Right kidney (tissue), 9 donors: ENCODE measurements at places on chromosomes 3 and 15.

DNA sequence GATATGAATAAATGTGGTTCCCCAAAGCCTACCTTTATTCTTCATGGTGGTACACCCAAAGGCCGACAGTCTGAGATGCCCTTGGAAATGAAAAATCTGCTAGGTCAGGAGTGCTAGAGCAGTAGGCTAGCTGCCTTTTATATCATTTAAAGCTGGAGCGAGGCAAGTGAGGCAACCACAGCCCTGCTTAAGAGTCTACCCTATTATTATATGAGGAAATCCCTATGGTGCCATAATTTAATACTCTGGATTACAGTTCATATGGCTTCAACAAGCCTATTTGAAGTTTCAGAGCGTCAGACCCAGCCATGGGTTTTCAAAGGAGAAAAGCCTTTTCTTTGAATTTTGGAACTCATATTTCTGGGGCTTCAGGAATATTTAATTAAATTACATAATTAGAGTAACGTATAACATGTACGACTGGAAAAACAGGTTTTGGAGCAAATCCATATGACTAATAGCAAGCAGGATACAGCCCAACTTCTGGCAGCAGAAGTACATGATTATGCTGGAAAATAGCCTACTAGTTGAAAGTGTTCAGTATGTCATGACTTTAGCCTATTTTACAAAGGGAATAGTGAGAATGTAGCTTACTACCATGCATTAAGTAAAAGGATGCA lies 18.0 kb upstream of the SLTM start:
- peak; percentile 5 for DNase-seq

DNA sequence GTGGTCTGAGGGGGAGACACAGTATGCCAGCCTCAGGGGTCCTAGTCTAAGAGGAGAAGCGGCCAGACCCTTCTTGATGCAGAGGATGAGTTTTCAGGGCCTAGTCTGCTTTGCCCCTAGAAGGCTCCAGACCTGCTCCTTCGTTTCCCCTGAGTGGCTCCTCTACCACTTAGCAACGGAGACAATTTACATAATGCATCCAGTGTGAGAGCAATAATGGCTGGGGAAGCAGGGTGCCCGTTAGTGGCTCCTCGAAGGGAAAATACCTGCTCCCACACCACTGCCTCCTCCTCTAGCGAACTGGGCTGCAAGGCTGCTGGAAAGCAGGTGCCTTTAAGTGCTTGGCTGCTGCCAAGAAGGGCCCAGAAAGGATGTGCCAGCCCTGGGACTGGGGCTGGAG lies 38.9 kb downstream of the CACNA2D2 start:
- DNase-seq, result no peak

DNA sequence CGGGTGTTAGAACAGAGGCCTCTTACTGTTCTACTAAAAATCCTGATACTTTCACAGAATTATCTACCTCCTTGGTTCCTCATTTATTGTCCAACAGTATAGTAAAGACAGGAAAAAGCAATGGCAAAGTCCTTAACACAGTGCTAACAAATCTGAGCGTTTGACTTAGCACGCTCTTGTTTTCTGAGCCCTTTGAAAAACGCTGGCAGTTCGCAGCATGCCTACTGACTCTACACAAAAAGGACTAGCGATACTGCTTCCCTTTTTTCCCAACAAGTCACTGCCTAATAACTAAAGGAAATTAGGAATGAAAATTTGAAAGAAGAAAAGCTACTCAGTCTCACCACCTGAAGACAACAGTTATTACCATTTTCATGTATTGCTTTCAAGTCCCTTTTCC lies 34.8 kb upstream of the CEMIP start:
- no peak for DNase-seq

GRCh38 chr15:70596354-70597055 lies 166.9 kb downstream of the UACA start:
- DNase-seq, result no peak

- DNase-seq, result no peak
Observed at GRCh38 chr3:194766845-194767244, 81.2 kb downstream of the FAM43A start.

DNA sequence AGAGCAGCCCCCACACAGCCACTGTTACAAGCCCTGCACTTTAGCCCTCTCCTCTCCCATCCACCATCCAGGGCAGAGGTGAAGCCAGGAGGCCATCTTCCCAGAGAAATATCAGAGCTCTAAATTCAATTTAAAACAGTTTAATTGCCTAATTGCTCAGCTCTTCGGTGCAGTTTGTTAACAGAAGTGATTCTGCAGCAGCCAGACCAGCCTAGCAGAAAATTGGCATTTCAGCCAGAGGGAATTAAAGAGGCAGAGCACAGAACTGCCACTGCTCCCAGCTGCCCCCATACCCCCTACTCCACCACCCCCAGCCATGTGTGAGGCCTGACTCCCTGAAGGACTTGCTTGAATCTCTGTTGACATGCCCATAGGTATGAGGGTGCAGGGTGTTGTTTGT lies 38.5 kb downstream of the TPRA1 start:
- DNase-seq, result no peak

DNA sequence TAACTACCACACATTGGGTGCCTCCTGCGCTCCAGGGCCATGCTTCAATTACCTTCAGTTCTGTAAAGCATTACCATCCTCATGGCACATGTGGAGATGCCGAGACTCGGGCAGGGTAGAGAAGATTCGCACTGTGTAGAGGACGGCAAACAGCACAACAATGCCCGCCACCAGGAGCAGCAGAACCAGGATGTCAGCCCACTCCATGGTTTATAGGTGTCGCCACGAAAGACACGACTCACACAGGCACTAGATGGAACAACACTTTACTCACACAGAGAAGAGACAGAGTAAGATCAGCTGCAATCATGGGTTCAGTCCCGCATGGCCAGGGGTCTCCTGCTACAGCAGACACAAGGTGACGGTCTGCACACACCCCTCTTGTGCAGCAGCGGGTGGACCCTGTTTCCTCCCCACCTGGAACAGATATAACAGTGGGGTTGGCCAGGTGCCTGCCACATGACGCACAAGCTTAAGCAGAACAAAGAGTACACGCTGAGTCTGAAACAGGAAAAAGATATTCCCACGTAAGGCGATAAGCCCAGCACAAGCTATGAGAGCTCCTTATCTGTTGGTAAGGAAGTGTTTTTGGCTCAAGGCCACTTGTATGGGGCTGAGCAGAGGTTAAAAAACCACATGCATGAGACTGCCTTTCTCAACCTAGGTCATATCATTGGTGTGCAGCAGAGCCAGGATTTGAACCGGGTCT lies 2.5 kb upstream of the TBC1D21 start:
- no peak for DNase-seq

DNA sequence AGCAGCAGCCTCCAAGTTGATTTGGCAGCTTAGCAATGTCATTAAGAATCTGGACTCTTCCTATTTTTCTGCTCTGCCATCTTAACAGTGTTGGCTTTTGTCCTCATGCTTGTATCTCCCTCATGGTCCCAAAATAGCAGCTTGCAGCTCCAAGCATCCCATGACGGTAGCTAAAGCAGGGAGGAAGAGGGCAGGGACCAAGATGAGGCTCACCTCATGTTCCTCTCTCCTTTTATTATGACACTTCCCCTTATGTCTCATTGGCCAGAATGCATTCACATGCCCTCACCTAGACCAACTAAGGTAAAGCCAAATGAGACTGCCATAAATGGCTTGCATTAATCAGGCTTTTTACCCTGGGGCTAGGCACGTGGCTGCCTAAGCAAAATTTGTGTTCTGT lies 382.4 kb downstream of the SHQ1 start:
- DNase-seq, result no peak

- DNase-seq, result no peak
Observed at GRCh38 chr3:16028604-16029003, 145.9 kb upstream of the GALNT15 start.

DNA sequence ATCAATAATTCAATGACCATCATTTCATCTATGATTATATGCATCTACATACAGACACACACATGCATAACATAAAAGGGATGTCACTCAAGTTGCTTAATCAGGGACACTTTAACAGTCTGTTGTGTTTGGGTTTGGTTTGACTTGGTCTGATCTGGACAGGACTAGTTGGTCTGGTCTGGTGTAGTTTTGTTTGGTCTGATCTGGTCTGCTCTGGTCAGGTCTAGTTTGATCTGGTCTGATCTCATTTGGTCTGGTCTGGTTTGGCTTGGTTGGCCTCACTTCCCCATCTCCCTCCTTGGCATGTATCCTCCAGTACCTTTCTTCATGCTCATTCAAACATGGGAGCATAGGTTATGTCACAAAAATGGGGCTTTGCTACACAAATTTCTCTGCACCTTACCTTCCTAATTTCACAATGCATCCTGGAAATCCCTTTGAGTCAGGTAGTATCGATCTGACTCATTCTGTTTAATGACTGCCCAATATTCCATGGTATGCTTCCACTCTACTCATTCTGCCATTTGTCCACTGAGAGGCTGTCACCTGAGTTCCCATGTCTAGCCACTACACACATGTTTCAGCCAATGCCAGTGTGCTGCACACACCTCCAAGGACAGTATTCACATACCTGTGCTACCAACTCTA lies 73.0 kb upstream of the TPM1 start:
- no peak for DNase-seq

DNA sequence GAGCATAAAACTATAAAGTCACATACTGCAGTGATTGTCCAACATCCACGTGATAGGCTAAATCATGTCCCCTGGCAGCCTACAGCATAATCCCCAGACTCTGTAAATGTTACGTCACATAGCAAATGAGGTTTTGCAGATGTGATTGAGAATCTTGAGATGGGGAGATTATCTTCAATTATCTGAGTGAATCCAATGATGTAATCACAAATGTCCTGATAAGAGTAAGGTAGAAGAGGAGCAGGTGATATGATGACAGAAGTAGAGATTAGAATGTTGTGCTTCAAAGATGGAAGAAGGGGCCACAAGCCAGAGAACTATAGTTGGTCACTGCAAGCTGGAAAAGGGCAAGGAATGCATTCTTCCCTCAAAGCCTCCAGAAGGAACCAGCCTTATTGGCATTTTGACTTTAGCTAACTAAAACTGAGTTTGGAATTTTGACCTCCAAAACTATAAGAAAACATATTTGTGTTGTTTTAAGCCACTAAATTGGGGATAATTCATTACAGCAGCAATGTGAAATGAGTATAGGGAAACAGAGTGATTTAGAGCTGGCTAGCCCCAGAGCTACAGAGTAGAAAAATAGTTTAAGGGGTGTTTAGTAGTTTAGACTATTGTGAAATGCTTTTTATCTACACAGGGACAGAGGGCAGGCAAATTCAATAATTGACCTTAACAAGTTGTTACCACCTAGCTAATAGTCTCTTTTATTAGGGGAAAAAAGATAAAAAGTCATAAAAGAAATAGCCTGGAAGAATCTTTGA lies 15.2 kb downstream of the SLC2A2 start:
- DNase-seq, result no peak

DNA sequence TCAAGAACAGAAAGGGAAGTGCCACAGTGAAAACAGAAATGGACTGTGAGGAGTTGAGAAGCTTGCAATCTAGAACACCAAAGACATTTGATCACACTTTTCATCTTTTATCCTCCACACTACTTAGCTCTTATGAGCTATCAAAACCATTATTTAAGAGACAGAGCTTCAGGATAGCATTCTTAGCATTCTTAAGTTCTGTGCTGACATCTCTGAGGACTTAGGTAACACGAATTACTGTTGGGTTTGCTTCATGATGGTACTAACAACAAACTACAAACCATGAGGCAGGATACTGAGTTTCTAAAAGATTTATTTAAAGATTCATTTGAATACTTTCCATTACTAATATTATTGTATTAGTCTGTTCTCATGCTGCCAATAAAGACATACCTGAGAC lies 1038.6 kb downstream of the TUSC7 start:
- no peak for DNase-seq

- DNase-seq, result no peak
Observed at GRCh38 chr3:84637272-84637671, 321.5 kb upstream of the CADM2 start.

DNA sequence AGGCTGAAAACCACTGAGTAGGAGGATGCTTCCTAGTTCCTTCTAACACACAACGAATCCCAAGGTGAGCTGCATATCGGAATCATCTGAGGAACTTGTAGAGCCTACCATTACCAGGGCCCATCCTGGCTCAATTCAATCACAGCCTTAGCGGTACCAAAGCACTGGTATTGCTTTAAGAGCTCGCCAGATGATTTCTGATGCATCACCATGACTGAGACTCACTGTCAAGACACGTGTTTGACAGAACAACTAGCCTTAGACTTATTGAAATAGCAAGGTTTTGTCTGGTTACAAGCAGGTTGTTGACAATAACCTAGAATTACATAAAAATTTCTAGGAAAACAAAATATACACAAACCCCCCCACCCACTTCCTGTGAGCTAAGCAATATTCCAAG lies 68.5 kb downstream of the CBLB start:
- no peak for DNase-seq

GRCh38 chr15:68403161-68403941 lies 28.6 kb downstream of the ITGA11 start:
- no peak for DNase-seq

DNA sequence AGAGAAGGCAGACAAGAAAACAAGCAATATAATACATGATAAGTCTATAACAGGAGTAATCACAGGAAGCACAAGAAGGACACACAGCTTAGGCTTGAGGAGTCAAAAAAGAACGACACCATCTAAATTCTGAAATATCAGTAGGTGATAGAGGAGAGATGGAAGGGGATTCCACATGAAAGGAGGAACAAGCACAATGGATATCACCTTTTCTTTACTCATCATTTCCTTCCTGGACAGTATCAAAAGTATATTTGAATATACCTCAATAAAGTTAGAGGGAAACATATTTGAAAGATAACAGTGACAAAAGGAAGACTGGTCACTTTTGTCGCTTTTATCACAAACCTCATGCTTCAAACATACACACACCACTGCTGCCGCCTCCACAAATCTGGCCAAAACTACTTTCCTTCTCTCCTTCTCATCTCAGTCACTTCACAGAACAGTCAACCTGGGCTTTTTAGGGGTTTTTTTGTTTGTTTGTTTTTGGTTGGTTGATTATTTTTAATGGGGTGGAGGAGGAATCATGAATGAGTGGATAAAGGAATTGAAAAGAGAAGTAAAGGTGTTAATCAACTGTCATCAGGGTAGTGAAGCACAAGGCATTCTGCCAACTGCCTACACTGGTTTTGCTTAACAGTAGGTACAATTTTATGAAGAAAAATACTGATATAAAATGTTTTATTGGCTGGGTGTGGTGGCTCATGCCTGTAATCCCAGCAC lies 18.5 kb downstream of the DENND4A start:
- no peak for DNase-seq

- no peak for DNase-seq
Observed at GRCh38 chr3:41933154-41933676, 28.7 kb downstream of the ULK4 start.

GRCh38 chr15:28026221-28026620 lies 72.9 kb downstream of the OCA2 start:
- no peak for DNase-seq

DNA sequence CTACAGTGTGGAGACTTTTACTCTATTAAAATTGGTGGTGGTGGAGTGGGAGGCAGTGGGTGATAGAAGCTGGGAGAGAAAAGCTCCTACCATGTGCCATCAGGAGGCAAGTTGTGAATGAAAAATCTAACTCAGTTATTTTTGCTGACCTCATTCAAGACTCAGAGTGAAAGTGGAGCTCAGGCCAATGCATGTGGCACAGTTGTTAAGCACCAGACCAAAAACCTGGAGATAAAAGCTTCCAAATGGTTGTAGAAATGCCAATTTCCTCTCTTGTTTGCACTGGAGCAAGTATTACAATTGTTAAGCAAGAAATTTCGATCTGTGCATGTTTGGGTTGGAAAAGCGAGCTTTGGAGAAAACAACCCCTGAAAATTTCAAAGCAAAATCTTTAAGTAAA lies 81.5 kb upstream of the PRICKLE2 start:
- no peak for DNase-seq

- DNase-seq, result no peak
Observed at GRCh38 chr3:168407381-168407780, 311.7 kb upstream of the GOLIM4 start.

- DNase-seq, result no peak
Observed at GRCh38 chr15:67419705-67420104, 101.2 kb upstream of the C15orf61 start.
